ENCODE measurements at places on chromosomes 2 and 18. TPM values are rescaled to one million over a fixed set of nuclear protein-coding genes. Genes with fewer than 3 reads are reported as not detected.

STARD6 gene
- total RNA-seq: not detected

SERPINB12 gene
- total RNA-seq: not detected

DNA sequence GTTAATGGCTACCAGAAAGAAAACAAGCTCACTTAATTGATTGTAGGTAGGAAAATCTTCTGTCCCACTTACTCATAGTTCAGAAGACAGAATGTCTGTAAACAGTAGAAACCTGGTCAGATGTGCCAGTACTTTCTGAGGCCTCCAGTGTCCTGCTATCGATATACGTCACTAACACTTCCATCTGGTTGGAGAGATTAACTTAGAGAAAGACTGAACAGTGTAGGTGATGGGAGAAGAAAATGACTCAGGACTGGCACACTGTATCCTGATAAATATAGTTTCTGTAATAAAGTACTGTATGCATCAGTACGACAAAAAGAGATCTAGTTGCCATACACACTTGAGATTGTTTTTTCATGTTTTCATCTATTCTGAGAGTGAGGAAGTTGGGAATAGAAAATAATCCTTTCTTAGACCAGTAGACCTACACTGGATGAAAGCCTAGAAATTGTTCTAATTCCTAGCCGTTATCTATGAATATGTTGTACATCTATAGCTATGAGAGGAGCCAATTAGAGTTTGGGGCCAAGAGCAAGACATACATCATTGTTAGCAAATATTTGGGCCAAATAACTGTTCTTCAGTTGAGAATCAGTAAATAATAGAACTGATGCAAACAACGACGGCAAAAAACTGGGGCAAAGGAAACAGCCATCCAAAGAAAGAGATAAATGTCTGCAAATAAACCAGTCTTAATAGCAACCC is 105.9 kb downstream of the NAT8 start:
- no peak for DNase-seq

DNA sequence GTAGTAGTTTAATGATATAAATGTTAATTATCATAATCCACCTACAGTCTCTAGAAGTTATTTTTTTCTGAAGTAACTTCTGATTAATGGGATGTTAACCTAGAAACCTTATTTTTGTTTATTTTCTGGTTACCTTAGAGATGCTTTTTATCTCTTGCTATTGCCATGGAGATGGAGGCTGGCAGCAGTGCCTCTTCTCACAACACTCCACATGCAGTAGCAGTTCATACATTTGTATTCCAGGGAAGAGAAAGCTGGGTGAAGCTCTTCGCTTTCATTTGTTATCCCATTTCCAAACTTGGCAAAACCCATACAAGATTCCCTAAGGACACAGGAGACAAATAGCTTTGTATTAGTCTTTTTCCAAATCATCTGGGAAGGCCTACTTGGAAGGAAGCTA is 1794.1 kb upstream of the LRRTM1 start:
- no peak for DNase-seq

- DNase-seq: no peak
These were observed 61.7 kb downstream of the CTIF start for GRCh38 chr18:48600456-48601090.

CYTIP gene
- 238 TPM for total RNA-seq
